ENCODE measurements at places on chromosomes 6 and 20. TPM values are rescaled to one million over a fixed set of nuclear protein-coding genes. Genes with fewer than 3 reads are reported as not detected.

DNA sequence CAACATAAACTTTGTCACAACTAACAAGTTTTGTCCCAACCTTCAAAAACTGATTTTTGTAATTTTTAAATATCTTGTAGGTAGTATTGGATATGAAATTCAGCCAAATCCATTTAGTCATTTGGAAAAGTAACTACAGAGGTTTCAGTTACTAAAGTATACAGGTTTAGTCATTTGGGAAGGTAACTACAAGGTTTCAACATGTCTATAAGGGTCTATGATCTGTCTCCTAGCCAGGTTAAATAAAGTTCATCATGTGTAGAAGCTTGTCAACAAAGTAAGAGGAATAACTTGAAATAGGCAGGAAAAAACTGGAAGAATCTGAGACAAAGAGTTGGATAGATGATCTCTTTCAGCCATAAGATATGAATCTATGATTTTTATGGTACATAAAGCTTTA lies 229.8 kb downstream of the COL12A1 start:
- no peak overlapping the region for H3K27ac ChIP-seq
- H3K4me3 ChIP-seq = no peak overlapping the region
- H3K4me1 ChIP-seq = no peaks in the 10 kb centered on the region
- no peaks in the 10 kb centered on the region for H3K36me3 ChIP-seq
- no peak for DNase-seq

- H3K36me3 ChIP-seq = no peaks in the 10 kb centered on the region
- DNase-seq = no peak
- peaks cover 50% of the 10 kb centered on the region for H3K4me1 ChIP-seq
- H3K27ac ChIP-seq = peak overlapping the region; percentile 96
- H3K4me3 ChIP-seq = peak overlapping the region; percentile 17
- no peaks in the 10 kb centered on the region for H3K27me3 ChIP-seq
These were observed 670 bp upstream of the PARD6B start for GRCh38 chr20:50730765-50731054.

DNA sequence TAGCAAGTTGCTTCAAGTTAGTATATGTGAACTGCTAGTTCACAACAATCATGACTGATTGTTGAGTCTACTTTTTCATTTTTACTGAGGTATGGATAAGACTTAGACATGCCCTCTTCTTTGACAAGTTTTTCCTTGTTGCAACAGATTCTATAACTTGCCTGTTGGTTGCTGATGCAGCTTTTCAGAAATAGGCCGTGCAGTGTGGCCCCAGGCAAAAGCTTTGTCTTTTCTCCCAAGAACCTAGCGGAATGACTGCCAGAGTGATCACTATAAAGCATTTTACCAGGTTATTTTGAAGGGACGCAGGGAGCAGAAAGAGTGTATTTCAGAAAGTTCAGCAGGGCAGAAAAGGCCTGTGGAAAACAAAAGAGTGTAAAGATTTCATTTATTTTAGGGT lies 16.0 kb downstream of the HECA start:
- H3K36me3 ChIP-seq = no peaks in the 10 kb centered on the region
- no peak for DNase-seq
- peaks cover 55% of the 10 kb centered on the region for H3K4me1 ChIP-seq
- no peak overlapping the region for H3K4me3 ChIP-seq
- peak overlapping the region; percentile 39 for H3K27ac ChIP-seq
- H3K27me3 ChIP-seq = no peaks in the 10 kb centered on the region

GRCh38 chr20:16821211-16822089 lies 73.3 kb downstream of the OTOR start:
- no peak overlapping the region for H3K4me3 ChIP-seq
- DNase-seq = peak; percentile 60
- peaks cover 3% of the 10 kb centered on the region for H3K27me3 ChIP-seq
- H3K27ac ChIP-seq = no peak overlapping the region
- H3K36me3 ChIP-seq = no peaks in the 10 kb centered on the region

Gene PEX3
- 24.5 TPM for polyA plus RNA-seq

DNA sequence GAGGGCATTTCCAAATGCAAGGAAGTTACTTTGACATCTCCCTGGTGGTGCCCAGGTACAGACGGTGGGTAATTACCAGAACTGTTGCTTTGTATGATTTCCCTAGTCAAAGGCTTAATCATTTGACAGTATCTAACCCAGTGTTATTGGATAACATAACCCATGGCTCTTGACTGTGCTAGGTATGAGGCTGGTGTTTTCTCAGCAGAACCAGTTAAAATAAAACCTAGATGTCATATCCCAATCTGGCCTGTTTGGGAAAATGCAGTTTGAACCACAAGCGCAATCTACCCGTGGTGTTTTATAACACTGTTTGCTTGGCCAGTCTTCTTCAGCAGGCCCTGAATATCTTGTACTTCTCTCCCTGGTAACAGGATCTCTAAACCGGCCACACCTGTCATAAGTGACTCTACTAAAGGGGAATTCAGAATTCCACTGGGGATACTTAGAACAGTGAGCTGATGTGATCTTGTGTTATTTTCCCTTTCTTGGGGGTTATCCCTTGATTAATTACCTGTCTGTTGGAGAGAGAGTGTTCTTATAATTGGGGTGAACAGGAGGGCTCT lies 32.8 kb downstream of the PPP1R14C start:
- DNase-seq = no peak
- H3K27ac ChIP-seq = peak overlapping the region; percentile 41
- no peaks in the 10 kb centered on the region for H3K36me3 ChIP-seq
- H3K4me3 ChIP-seq = no peak overlapping the region
- peaks cover 22% of the 10 kb centered on the region for H3K4me1 ChIP-seq
- H3K27me3 ChIP-seq = no peaks in the 10 kb centered on the region

DNA sequence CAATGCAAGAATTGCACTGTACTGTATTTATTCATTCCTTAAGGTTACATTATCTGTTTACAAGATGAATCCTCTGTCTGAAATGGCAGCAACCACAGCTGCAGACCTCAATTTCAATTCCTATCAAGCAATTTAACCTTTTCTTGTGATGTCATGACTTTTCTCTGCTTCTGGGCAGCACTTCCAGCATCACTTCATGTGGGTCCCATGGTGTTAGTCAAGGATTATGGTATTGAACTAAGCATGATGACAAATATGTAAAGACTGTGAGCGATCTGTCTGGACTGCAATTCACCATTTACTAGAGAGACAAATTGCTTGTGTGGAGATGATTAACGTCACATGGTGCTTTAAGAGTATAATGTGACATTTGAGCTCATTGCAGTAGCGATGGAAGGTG lies 90.5 kb upstream of the CCN2 start:
- no peaks in the 10 kb centered on the region for H3K27me3 ChIP-seq
- no peaks in the 10 kb centered on the region for H3K36me3 ChIP-seq
- H3K4me3 ChIP-seq = no peak overlapping the region

GRCh38 chr6:38282911-38283310 lies 356.8 kb downstream of the BTBD9 start:
- H3K27ac ChIP-seq = no peak overlapping the region
- no peak for DNase-seq
- no peaks in the 10 kb centered on the region for H3K27me3 ChIP-seq
- H3K4me1 ChIP-seq = no peaks in the 10 kb centered on the region
- no peaks in the 10 kb centered on the region for H3K36me3 ChIP-seq
